Fibroblast of skin of back (primary cell): ENCODE measurements at places on chromosomes 1 and 21.

- DNase-seq: no peak
Observed at GRCh38 chr1:75520862-75521475, 89.9 kb downstream of the SLC44A5 start.

- no peak for DNase-seq
Observed at GRCh38 chr1:26409191-26409807, 1.3 kb upstream of the LIN28A start.

GRCh38 chr1:226912587-226913176 lies 27.4 kb upstream of the COQ8A start:
- peak; percentile 17 for DNase-seq

GRCh38 chr1:150083907-150084306 lies 16.3 kb downstream of the VPS45 start:
- DNase-seq: no peak

DNA sequence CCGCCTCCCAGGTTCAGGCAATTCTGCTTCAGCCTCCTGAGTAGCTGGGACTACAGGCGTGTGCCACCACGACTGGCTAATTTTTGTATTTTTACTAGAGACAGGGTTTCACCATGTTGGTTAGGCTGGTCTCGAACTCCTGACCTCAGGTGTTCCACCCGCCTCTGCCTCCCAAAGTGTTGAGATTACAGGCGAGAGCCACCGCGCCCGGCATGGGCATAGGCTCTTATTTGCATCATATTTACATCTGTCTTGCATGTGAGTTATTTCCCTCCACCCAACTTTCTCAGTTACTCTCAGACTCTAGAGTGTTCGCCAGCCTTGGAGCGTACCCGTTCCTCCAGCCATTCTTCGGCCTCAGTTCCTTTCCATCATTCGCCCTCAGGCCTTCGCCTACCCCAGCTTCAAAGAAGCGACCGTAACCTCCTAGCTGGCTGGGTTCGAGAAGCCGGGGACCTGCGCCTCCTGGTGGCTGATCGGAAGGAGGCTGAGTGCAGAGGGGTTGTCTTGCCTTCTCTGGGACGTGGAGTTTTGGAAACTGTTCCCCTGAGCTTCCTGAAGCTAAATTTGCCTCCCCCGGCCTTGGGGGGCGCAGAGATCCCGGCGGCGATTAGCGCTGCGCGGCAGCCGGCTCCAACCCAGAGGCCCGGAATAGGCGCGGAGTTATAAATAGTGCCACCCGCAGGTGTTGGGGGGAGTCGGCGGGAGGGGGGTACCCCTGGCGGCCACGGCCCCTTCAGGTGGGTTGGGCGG lies 3.6 kb upstream of the ZBTB7B start:
- peak; percentile 78 for DNase-seq
